Hepatic stellate cell (primary cell): ENCODE measurements at places on chromosomes 5 and 9.
A peak's percentile ranks its signal among the peaks of the same experiment; 100 is the strongest.

- DNase-seq: no peak
Measured at GRCh38 chr5:107563959-107564544, 106.7 kb downstream of the EFNA5 start.

- peak; percentile 58 for DNase-seq
Measured at GRCh38 chr9:134167530-134167931, 3.2 kb upstream of the RNU6ATAC start.

DNA sequence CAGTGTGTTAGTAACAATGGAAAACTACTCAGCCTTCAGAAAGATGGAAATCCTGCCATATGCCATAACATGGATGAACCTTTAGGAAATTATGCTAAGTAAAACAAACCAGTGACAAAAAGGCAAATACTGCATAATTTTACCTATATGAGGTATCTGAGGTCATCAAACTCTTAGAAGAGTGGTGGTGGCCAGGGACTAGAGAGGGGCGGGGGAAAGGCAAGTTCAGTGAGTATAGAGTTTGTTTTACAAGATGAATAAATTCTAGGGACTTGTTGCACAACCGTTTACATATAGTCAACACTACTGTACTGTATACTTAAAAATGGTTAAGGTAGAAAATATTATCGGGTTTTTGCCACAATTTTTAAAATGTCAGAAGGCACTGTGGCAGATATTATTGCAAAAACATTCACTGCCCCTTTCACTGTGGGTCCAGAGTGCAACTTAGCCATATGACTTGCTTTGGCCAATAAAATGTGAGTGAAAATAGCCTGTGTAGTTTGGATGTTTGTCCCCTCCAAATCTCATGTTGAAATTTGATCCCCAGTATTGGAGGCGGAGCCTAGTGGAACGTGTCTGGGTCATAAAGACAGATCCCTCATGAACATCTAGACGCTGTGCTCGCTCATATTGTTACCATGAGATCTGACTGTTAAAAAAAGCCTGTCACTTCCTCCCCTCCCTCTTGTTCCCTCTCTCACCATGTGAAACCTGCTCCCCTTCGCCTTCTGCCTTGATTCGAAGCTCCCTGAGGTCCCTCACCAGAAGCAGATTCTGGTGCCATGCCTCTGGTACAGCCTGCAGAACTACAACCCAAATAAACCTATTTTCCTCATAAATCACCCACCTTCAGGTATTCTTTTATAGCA, 9.5 kb downstream of the ZNF367 start:
- no peak for DNase-seq

DNA sequence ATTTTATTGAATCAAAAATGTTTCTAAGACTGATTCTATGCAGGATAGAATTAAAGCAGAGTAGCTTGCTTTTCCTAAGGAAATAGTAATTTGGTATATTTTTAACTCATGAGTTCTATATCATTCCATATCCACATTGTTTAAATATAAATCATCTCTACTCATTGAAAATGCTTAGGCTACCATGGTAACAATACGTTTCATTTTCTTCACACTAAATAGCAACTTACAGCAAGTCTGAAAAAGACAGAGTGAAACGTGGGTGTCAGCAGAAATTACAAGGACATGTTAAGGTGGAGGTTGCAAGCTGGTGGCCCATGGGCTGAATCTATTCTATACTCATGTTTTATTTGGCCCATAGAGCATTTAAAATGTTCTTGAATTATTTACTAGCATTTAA, 487.9 kb downstream of the ARHGEF28 start:
- no peak for DNase-seq

GRCh38 chr9:72363908-72364678, 915 bp downstream of the ZFAND5 start:
- DNase-seq: peak; percentile 55

- DNase-seq: no peak
Measured at GRCh38 chr9:133610845-133611244, 1.7 kb upstream of the FAM163B start.

DNA sequence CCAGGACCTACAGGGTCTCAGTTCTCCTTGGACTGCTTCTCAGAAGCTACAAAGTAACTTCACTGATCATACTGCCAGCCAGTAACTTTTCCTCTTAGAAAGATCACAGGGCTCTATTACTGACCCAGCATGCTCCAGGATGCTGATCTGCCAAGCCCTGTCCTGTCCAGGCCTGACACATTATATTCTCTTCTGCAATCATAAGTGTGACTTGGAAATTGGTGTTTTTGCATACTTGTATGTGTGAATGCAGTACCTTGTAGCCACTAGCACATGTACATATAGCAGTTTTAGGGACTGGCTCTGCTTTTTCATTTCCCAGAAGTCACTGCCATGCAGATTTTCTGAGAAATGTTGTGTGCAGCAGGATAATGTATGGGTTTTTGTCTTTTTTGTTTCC, 40.1 kb upstream of the CCNH start:
- DNase-seq: no peak

DNA sequence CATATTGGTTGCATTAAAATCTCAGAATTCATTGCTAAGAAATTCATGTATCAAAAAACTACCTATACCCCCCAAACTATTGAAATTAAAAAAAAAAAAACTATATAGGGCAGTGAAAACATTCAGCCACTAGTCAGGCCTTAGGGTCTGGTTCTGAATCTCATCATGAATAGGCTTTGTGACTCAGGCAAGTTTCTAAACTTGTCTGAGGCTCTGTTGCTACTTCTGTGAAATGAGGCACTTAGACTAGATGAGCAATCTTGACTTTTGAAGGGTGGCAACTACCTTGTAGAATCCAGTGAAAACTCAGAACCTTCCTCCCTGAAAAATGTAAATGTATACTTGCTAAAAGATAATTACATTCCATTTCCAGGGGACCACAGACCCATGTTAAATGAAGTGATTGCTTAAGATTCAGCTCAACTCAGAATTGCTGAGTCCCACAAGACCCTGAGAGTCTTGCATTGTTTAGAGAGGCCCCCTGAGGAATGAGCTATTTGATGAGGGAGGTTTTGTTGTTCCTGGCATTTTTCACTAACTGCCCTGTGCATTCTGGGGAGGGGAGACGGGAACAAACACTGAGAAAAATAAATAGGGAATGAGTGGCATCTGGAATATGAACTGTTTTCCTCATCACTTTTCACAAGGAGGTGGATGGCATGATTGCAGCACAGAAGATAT, 29.5 kb downstream of the RAI14 start:
- peak; percentile 20 for DNase-seq

GRCh38 chr5:177472460-177473442, 683 bp downstream of the DBN1 start:
- peak; percentile 69 for DNase-seq

DNA sequence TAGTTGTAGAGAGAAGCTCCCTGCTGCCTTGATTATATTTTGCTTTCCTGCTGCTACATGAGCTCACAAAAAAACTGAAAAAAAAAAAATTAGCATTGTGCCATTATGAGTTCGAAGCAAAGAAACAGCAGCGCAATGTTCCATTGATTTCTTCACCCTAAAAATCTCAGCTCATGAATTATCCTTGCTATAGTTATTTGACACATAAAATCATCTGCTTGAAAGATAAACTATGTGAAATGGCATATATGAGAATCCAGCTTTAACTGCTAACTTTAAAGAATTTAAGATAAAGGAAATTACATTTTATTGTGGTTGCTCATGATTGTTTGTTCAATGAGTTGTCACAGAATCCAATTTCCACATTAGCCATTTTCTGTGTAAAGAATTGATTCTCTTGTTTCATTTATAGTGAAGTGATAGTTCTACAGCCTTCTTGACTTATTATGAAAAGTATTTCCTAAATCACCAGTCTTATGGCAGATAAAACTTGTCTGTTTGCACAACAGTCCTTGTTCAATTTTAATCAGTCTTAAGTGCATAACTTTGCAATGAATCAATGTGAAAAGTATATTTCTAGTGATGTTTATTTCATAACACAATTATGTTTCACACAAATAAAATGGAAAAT, 1275.0 kb upstream of the CDH9 start:
- no peak for DNase-seq

- DNase-seq: no peak
Measured at GRCh38 chr5:180323941-180324600, 29.1 kb downstream of the GFPT2 start.

- DNase-seq: no peak
Measured at GRCh38 chr5:14724633-14725032, 60.1 kb downstream of the OTULIN start.

- no peak for DNase-seq
Measured at GRCh38 chr5:152151940-152152339, 227.3 kb upstream of the GLRA1 start.

GRCh38 chr9:112792670-112793069, 42.1 kb downstream of the SNX30 start:
- no peak for DNase-seq

GRCh38 chr9:128103589-128103962, 24.0 kb downstream of the PTGES2 start:
- no peak for DNase-seq

DNA sequence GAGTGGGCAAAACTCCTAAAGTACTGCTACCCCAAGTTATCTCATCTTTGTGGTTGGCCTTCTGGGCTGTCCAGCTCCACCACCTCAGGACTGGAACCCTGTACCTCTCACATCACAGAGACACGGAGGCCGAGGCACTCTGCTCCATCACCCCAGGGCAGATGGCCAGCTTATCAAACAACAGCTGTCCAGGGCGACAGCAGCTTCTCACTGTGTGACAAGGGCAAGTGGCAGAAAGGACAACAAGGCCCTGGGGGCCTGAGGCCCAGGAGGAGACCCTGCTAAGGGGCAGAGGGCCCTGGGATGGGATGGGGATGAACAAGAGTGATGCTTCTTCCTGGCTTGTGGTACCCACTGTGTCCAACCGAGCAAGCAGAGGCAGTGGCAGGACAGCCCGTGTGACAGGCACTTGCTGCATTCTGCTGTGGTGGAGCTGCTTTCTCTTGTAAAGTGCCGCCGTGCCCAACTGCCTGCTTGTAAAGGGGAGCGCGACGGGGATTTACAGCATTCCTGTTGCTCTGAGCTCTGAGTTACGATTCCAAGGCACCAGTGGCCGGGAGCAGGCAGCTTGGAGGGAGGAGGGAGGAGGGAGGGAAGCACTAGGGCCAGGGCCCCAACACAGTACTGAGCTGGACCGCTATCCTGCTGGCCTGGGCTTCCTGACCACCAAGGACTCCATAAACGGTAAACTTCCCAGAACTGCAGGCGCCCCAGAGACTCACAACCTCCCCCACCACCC, 71.2 kb downstream of the SHB start:
- no peak for DNase-seq

- DNase-seq: peak; percentile 74
Measured at GRCh38 chr9:133374612-133375115, 1.2 kb downstream of the SURF4 start.

DNA sequence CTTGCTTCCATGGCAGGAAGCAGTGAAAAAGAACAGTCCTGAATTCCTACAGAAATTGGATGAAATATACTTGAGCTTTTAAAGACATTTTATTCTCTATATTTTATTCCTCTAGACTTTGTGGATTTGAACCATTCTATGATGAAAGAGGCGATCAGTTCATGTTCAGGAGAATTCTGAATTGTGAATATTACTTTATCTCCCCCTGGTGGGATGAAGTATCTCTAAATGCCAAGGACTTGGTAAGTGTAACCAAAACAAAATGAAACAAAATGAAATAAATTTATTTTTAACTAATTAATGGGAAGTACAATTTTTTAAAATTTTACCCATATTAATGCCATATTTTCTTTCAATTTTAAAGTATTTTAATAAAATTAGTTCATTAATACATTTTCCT, 34.1 kb downstream of the STARD4 start:
- DNase-seq: no peak

- DNase-seq: no peak
Measured at GRCh38 chr5:43420241-43420640, 8.1 kb upstream of the CCL28 start.

- DNase-seq: no peak
Measured at GRCh38 chr9:8708728-8709127, 909.1 kb upstream of the DMAC1 start.

GRCh38 chr9:136437839-136438547, 1.7 kb downstream of the INPP5E start:
- peak; percentile 37 for DNase-seq
